ENCODE measurements at places on chromosomes 6 and 20.

DNA sequence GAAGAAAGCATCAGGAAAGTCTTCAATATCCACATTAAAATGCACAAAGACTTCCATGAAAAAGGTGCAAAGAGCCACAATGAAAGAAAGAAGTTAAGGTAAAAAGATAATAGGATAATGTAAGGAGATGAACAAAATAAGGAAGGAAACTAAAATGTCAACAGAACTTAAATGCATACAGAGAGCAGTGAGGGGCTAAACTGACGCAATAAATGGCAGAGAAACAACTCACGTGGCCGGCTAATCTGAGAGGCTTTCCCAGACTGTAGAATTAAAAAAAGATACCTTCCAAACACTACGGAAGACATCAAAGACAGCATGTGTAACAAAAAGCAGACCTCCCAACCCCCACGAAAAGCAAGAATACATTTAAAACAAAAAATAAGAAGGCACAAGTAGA, 73.7 kb downstream of the GMDS start:
- DNase-seq, result no peak

GRCh38 chr20:20073801-20074371, 21.6 kb downstream of the CFAP61 start:
- DNase-seq, result no peak

GRCh38 chr6:65999288-65999791, 292.3 kb upstream of the EYS start:
- no peak for DNase-seq

GRCh38 chr6:121664158-121664557, 228.7 kb downstream of the GJA1 start:
- no peak for DNase-seq

- DNase-seq, result no peak
Observed at GRCh38 chr6:15413466-15414234, 167.8 kb downstream of the JARID2 start.

DNA sequence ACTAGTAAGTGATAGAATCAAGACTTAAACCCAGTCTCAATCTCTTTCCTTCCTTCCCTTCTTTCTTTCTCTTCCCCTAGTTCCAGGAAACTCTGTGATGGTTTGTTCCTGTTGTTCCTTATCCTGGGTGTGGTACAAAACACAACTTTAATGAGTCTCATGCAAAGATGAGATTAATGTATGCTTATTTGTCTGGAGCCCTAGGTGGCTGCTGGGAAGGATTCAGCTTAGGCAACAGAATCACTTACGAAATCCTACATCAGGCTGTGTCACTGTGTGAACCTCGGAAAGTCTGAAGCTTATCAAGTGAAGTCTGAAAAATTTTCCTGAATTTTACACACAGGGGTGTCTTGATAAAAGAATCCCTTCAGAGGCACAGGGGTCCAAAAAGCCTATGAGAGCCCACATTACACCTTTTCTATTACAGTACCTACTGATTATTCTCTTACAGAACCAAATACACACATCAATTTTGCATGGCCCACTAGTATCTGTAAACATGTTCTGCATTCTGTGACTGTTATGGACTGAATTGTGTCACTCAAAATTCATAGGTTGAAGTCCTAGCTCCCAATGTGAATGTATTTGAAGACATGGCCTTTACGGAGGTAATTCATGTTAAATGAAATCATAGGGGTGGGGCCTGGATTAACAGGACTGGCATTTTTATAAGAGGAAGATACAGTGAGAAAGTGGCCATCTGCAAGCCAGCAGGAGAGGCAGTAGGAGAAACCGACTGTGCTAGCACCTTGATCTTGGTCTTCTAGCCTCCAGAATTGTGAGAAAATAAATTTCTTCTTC, 144.7 kb downstream of the MYB start:
- no peak for DNase-seq

GRCh38 chr6:145891126-145891525, 73.0 kb downstream of the SHPRH start:
- no peak for DNase-seq

DNA sequence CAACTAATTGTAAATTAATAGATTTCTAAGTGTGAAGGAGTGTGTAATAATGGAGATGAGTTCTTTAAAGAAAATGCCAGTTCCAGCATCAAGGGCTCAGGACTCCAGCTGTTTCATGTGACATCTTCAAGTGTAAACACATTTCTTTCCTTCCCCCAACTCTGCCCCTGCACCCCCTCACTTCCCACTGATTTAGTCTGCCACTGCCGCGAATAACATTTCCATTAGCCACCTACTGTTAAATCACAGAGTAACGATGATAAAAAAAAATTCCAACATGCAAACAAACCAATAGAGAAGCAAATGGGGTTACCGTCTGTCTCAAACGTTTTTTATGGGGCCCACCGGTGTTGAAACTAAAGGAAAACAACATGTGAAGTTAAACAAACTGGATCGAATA, 414.3 kb downstream of the SAMD5 start:
- no peak for DNase-seq

- no peak for DNase-seq
Observed at GRCh38 chr6:88650029-88650619, 313.3 kb downstream of the RNGTT start.

DNA sequence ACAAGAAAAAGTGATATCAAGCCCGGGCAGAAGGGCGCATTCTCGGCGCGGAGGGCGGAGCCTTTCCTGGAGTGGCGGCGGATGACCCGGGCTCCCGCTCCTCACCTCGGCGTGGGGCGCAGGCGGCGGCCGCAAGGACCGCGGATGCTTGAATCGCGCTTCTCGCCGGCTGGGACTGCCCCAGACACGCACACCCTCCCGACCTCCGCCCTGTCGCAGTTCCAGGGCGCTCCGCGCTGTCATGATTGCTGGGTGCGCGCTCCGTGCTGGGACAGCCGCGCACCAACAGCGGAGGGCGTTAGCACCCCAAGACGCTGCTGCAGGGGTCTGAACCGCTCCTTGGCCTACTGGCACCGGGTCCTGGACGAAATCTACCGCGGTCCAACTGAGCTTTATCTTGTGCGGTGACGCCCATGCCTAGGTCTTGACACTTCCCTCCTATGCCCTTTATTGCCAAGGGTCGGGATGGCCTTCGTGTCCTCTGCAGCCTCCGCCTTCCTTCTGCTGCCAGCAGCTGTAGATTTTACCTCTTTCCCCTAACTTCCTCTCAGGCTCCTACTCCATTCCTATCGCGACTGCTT, 43.3 kb downstream of the IRAK1BP1 start:
- DNase-seq, result peak; percentile 74

GRCh38 chr6:142301651-142302391, at the start of gene ADGRG6:
ADGRG6 (plus strand) TSS chr6:142302007; CDS start chr6:142302330, 323 bp downstream.
- peak; percentile 75 for DNase-seq

GRCh38 chr6:66210964-66211363, 503.9 kb upstream of the EYS start:
- DNase-seq, result no peak

- no peak for DNase-seq
Observed at GRCh38 chr6:109579361-109579760, 96.3 kb upstream of the ZBTB24 start.

- DNase-seq, result no peak
Observed at GRCh38 chr20:51163996-51164600, 141.2 kb upstream of the KCNG1 start.

- DNase-seq, result no peak
Observed at GRCh38 chr6:38281126-38281525, 358.6 kb downstream of the BTBD9 start.

GRCh38 chr20:16922834-16923233, 174.7 kb downstream of the OTOR start:
- DNase-seq, result no peak

GRCh38 chr20:37931153-37931922, 28.4 kb downstream of the VSTM2L start:
- no peak for DNase-seq

GRCh38 chr6:13368731-13369115, 40.4 kb upstream of the TBC1D7 start:
- DNase-seq, result no peak

GRCh38 chr20:47036091-47036870, 141.6 kb downstream of the EYA2 start:
- DNase-seq, result no peak

DNA sequence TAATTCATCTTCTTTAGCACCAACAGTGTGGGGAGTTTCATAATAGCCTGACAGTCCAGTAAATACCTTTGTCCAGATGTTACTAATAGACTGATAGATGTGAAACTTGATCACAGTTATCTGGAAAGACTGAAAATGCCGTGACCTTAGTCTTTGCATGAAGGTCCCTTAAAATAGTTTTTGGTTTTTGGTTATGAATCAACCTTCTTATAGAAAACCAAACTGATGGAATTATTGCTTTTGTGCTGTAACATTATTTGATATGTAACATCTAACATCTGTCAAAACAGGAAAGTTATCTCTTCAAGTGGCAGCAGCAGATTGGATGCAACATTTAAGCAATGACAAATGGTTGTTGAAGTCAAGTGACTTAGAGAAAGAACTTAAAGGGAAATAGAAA, 190.4 kb downstream of the DOK5 start:
- no peak for DNase-seq

GRCh38 chr6:35016502-35017321, 124.4 kb downstream of the TCP11 start:
- DNase-seq, result no peak

DNA sequence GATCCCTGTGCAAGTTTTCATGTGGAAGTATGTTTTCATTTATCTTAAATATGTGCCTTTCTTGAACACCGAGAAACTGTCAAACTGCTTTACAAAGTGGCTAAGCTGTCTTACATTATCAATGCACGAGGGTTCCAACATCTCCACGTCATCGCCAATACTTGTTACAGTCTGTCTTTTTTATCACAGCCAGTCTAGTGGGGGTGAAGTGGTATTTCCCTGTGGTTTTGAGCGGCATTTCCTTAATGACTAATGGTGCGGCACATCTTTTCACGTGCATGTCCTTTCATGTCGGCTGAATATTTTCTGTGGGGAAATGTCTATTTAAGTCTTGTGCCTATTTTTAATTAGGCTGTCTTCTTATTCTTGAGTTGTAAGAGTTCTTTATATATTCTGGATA, 280.4 kb downstream of the FOXC1 start:
- DNase-seq, result no peak

DNA sequence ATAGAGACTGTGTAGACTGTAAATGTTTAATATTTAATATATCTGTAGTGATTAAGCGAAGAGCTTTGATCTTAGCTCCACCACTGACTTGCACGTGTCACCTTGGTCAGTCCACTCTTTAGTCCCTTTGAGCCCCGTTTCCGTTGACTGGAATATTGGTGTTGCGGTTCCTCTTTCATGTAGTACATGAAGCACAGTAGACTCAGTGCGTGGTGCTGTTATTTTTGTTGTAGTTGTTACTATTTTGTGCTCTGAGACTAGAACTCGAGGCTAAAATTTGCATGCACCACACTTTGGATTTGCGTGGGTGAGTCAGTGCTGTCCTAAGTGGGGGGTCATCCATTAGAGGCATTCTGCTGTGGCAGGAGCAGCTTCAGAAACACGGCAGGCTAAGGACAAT, 291.4 kb downstream of the QKI start:
- no peak for DNase-seq

Data from H9 (cell line).